ENCODE measurements at places on chromosomes 2 and 18.

DNA sequence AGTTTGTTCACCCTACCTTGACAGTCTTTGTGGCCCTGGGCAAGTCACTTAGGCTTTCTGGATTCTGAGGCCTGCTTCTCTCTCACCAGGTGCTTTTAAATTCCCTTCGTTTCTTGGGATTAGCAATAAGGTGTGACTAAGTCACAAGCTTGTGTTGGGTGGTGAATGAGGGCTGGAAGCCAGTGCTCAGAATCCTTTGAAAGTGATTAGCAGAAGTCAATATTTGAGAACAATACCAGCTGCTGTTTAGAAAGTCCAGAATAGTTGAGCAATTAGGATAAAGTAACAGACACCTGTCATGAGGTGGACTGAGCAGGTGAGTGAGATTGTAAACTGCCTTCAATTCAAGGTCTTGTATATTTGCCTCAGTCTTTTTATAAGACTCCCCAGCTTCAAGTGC, 19.3 kb upstream of the MGAT5 start:
- DNase-seq = no peak

GRCh38 chr2:216501854-216502253, 3.2 kb downstream of the RPL37A start:
- no peak for DNase-seq

DNA sequence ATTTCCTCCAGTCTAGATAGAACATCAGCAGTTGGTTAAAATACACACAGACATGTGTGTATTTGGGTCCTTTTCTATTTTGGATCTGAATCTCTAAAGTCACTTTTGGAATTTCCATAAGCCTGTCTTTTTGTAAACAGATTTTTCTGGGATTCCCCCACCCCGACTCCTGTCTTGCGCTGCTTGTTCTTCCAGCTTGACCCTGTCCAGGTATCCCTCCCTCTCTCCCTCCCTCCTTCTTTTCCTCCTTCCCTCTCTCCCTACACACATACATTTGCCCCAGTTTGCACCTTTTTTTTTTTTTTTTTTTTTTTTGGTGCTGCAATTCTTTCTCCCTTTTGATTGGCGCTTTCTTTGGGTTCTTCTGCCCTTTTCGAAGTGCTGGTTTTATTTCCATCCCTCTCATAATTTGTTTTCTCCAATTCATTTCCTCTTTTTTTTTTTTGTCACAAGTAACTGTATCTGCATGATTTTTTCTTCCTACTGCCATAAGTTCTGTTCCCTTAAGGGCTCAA, 114.8 kb upstream of the SERTAD2 start:
- no peak for DNase-seq

GRCh38 chr2:17495590-17495989, 22.6 kb downstream of the RAD51AP2 start:
- no peak for DNase-seq

DNA sequence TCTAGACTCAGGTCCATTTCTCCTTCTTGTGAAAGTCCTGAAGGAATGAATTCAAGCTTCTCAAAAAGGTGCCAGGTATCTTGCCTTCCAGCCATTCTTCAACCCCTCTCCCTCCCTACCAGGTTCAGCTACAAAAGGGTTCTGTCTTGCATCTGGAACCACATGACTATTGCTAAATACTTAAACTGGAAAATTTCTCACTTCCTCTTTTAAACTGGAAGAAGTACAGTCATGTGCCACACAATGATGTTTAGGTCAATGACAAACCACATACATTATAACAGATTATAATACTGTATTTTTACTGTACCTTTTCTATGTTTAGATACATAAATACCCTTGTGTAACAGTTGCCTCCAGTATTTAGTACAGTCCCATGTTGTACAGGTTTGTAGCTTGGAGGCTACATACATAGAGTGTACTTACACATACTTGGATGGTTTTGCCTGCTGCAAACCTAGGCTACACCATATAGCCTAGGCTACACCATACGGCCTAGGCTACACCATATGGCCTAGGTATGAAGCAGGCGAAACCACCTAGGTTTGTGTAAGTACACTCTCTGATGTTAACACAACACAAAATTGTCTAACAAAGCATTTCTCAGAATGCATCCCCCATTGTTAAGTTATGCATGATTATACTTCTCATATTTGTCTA, 142.0 kb upstream of the DNMT3A start:
- DNase-seq = no peak

DNA sequence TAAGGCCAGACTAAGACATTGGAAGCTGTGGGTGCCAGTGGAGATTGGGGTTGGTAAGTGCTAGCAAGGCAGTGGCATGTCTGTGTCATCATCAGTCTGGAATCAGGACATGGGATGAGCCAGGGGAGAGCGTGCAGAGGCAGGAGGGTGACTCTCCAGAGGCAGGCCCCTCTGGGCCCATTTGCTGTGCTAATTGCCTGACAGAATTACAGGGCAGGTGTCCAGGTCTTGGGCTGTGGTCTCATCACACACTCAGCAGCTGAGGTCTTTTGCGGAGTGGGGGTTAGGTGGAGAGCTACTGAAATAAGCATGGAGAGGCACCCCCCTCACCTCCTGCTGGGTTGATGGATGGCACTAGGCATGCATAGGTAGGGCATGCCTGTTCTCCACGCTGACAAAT, 57.4 kb downstream of the CELF4 start:
- DNase-seq = no peak

- no peak for DNase-seq
These were observed 233.2 kb downstream of the CNTNAP5 start for GRCh38 chr2:124258140-124258880.
